Kidney (tissue), 22 donors: ENCODE measurements at places on chromosomes 12 and 14. TPM values are rescaled to one million over a fixed set of nuclear protein-coding genes. Genes with fewer than 3 reads are reported as not detected.
A peak's percentile ranks its signal among the peaks of the same experiment; 100 is the strongest.

DNA sequence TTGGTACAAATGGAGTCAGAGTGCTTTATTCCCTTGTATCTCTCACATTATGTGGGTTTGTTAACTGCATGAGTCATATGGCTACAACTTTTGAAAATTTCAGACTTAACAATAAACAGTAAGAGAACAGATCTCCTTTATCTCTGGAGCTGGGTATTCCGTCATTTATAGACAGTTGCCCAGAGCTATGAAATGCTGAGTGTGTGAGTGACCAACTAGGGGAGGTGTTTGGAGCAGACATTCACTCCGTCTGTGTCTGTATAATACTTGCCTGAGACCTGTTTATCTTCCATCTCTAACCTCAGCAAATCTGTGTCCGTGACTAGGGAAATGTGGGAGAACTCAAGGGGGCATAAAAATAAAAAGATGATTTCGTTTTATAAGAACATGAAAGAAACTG is 279.9 kb upstream of the FAR2 start:
- no peak for DNase-seq

DNA sequence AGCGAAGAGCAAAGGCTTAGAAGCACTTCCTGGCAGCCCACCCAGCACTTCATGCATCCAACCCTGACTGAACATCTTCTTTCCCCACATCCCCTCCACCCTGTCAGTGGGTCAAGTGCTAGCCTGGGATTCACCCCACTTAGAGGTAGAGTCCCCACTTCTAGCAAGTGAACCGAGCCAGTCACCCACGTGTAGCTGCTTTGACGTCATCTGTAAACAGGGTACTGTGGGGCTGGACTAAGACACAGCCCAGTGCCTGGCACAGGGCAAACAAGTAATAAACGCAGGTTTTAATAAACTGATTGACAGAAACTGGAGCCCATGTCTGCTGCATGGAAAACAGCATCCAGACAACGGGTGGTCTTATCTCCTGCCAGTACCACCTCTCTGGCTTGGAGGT is 61.7 kb downstream of the ITPK1 start:
- DNase-seq: no peak

DNA sequence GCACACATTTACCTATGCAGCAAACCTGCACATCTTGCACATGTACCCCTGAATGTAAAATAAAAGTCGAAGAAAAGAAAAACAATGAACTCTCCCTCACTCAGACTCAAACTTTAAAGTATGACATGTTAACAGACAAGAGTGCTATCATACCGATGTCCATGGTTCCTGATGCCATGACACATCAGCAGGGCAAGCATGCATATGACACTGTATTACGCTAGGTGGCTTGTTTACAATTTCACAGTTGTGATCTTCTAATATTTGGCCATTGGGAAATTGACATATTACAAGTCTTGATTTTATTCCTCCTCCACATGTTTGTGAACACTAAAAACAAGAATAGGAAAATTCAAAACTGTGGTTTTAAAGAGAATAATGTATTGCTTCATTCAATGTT is 126.6 kb downstream of the ADAMTS20 start:
- DNase-seq: no peak

Gene MYH6
- total RNA-seq: 0.03 TPM

GRCh38 chr12:38711054-38711453 is 194.3 kb downstream of the CPNE8 start:
- no peak for DNase-seq

Gene ACSM4
- total RNA-seq: not detected

Gene ISCA2
- total RNA-seq: 27.1 TPM

DNA sequence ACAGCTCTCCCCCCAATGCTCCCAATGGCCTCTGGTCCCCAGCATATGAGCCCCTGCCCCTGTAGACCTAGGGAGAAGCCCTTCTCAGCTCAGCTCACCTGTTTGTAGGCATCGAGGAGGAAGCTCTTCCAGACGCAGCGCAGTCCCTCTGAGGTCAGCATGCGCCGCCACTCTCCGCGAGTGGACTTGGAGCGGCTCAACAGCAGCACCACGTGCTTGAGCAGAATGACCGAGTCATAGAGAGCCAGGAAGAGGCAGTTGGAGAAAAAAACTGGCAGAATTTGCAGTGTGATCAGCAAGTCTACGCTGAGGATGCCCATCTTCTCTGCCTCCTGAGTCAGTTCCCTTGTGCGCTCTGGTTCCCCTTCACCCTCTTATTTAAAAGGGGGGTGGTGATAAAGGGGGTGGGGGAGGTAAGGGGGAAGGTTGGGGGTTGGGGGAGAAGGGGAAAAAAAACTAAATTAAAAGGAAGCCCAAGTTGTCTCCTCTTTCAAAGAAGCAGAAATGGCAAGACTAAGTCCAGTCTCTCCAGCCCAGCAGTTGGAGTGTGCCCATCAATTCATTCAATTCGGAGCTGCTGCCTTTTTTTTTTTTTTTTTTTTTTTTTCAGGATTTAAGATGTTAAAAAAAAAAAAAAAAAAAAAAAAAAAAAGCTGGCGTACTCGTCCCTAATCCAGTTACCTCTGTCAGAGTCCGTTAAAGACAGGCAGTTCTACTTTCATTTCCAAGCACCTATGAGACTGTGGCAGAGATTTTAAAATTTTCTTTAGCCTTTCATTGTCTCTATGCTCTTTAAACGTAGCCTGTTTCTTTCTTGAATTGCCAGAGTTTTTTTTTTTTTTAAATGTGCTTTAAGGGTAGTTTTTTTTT is at the start of gene DIO2:
Gene DIO2, minus strand, starts transcription at position 352 of the 870 bp plus-strand sequence. Its CDS starts 32 bp downstream, at position 320.
- DNase-seq: no peak

Gene MANSC4
- not detected for total RNA-seq

Gene CMKLR1
- 25.7 TPM for total RNA-seq

Gene OASL
- 1.0 TPM for total RNA-seq

DNA sequence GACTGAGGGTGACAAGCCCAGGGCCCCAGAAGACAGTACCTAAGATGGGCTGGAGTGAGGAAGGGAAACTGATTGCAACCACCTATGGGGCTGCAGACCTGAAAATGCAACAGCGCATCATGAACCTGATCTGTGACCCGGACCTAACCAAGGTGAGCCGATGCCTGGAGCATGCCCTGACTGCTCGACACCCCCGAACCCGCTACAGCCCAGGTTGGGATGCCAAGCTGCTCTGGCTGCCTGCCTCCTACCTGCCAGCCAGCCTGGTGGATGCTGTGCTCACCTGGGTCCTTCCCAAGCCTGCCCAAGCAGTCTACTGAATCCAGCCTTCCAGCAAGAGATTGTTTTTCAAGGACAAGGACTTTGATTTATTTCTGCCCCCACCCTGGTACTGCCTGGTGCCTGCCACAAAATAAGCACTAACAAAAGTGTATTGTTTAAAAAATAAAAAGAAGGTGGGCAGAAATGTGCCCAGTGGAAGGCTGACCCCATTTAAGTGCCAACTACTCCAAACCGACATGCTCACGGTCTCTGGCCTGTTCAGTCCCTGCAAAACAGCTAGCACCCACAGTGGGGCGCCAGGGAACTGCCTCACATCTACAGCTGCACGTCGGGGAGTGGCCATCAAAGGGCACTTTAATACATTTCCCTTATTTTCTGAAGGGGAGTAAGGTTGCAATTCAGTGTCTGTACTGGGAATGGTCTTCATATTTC is 4.2 kb downstream of the RDH5 start:
- peak; percentile 86 for DNase-seq

Gene KRT85
- total RNA-seq: not detected

DNA sequence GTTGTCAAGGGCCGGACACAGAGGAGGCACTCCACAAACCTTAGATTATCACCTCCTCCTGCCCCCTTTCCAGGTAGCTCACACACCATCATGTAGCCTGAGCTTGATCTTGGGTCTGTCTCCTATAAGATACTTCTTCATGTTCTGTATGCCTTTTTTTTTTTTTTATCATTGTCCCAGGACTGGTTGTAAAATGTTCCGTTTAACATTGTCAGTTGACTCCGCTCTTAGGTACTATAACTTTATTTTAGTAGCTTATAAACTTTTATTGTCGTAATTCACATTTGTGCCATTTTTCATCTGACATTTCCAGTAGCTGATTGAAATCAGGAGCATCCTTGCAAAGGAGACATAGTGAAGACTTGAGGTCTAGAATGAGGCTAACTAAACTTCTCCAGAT is 79.9 kb downstream of the SLC15A5 start:
- DNase-seq: no peak

GRCh38 chr12:110807640-110808039 is 39.1 kb upstream of the CCDC63 start:
- no peak for DNase-seq

- no peak for DNase-seq
These were observed 122.7 kb upstream of the FAR2 start for GRCh38 chr12:29026419-29026818.

- no peak for DNase-seq
These were observed 326.7 kb downstream of the DPF3 start for GRCh38 chr14:72567226-72567625.

DNA sequence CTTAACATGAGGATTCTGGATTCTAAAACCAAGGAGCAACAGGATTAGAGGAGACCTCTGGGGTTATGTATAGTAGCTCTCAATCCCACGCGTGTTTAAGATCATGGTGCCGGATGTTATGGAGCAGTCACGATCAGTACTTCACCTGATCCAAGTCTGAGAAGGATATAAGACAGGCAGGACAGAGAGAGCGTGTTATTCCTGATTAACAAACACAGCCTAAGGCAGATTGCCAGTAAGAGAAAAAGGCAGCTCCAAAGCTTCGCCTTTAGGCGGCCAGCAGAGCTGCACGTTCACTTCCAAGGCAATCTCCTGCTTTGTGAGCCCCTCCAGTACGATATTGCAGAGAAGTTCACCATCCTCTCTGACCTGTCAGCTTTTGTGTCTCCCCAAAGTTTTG is 5.5 kb downstream of the SETD3 start:
- no peak for DNase-seq
